ENCODE measurements at places on chromosomes 3 and 15.

- DNase-seq, result no peak
Measured at GRCh38 chr3:41097896-41098496, 101.3 kb upstream of the CTNNB1 start.

DNA sequence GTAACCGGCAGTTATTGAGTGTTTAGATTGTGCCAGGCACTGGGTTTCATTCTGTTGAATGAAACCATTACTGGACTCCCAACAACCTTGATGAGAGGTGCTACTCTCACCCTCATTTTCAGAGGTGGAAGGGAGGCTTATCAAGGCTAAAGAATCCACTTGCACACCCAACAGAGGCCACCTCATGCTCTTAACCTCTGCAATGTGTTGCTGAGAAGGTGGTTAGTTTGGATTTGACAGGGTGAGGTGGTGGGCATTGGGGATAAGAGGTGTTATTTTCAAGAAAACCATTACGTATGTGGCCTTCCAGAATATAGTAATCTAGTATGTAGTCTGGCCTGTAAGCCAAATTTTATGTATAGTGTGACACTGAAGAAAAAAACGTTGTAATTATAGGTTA is 73.1 kb downstream of the FHIT start:
- DNase-seq, result no peak

DNA sequence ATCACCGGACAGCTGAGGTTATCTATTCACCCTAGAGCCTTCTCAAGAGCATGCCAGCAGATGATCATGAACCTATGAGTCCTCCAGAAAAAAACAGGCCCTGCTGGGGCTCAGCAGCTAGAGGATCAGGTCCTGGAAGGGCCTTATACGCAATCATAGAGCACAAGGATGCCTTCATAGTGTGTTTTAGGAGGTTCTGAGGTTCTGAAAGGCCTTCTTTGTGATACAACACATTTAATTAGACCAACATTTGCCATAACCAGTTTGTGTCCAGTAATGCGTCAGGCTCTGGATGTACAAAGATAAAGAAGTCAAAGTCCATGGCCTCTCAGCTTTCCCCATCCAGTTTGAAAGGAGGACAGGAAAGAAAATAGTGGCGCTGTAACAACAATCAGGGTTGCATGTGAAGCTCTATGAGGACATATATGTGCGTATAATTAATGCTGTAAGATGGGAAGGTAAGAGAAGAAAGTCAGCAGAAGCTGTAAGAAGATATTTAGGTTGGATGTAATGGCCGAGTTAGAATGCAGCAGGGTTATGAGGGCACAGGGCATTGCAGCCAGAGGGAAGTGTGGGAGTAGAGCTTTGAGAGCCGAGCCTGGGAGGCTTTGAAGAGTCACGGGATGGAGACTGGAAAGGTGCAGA is 302.6 kb upstream of the TBL1XR1 start:
- DNase-seq, result no peak

DNA sequence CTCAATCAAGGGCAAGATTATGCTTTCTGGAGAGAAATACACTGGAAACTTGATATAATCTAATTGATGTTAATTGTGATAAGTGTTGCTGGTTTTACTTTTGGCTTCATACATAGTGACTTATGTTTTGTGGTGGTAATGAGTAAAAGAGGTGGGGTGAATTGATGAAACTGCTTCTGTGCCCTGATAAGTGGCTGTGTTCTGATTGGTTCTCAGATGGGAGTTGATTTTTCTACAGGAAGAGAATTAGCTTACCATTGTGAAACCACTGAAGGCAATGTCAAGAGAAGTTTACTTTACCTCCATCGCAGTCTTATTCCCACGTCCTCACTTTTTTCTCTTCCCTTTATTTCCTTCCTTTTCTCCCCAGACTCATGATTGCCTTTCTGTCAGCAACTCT is 23.8 kb downstream of the TMEM45A start:
- no peak for DNase-seq

DNA sequence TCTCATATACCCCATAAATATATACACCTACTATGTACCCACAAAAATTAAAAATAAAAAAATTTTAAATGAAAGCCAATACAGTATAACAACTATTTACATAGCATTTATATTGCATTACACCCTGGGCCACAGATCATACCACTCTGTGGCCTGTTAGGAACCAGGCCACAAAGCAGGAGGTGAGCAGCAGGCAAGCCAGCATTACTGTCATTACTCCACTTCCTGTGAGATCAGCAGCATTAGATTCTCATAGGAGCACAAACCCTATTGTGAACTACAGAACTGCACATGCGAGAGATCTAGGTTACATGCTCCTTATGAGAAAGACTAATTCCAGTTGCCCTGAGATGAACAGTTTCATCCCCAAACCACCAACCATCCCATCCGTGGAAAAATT is 17.4 kb downstream of the FILIP1L start:
- DNase-seq, result no peak

GRCh38 chr15:61794276-61794675 is 266.0 kb downstream of the VPS13C start:
- DNase-seq, result no peak

GRCh38 chr15:26974120-26974780 is 3.3 kb downstream of the GABRG3 start:
- no peak for DNase-seq

DNA sequence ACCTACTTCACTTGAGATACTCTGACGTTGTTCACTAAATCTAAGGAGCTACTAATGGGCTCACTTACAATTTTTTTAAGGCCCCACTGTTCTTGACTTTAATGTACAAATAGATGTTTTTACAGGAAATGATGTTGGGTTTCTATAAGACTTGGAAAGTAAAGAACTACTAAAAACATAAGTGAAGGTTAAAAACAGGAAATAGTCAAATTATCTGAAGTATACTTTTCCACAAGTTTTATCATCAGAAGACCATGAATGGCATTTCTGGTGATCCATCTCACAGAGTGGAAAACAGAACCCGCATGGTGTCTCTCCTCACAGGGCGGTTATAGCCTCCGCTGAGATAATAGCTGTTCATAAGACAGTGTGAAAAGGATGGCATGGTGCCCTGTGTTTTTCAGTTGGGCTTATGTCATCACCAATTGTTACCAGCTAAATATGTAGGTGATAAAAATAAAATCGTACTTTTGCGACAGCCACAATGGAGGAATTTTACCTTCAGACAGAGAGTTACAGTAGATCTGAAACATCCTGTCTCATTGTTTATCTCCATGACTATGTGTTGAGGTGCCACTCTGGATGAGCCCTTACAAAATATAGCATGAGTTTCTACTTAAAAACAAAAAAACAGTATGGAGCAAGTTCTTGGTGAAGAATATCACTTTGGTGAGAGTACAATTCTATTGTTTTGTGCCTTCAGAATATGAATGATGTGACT is 462.4 kb downstream of the RAP2B start:
- DNase-seq, result no peak

DNA sequence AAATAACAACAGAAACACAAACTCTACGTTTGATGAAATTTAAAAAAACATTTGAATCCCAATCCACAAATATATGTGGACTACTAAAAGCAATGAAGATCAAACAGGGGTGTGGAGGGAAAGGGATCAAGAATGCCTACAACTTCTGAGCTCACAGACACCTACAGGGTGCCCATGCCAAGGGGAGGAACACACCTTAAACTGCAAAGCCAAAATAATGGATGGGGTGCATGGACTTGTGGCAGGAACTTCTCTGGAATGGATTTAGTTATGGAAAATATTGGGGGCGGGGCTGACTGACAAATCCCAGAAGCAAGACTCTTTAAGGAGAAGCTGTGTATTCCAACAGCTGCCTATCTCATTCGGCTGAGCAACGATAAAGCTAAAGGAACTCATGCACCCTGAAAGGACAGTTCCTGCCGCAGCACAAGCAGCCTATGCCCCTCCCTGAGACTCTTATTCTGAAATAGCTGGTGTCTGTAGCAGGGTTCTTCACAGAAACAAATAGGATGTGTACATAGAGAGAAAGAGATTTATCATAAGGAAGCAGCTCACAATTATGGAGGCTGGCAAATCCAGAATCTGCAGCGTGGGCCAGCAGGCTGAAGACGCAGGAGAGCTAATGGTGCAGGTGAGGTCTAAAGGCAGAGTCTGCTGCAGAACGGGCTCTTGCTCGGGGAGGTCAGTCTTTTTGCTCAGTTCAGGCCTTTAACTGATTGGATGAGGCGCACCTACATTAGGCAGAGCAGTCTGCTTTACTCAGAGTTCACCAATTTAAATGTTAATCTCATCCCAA is 24.5 kb upstream of the PLA2G4D start:
- DNase-seq, result no peak

- no peak for DNase-seq
Measured at GRCh38 chr3:183591881-183592521, 36.5 kb upstream of the KLHL6 start.

GRCh38 chr3:109806929-109807328 is 469.6 kb upstream of the DPPA4 start:
- DNase-seq, result peak; percentile 56

DNA sequence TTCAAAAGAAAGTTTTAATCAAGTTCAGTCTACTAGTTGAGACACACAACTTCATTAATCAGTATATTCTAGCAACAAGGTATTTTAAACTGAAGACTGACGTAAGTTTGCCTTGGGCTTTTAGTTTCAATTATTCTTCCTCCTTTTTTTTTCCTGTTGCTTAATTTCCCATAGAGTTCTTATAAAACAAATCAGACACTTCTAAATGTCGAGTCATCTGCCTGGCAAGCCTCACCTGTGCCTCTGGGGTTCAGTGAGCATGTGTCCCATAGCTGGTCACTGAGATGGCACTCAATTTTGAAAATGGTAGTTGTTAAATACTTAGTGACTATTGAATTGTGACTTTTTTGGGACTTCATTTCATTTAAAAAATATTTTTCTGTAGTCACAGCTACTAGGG is 27.4 kb downstream of the NKIRAS1 start:
- DNase-seq, result no peak

- DNase-seq, result no peak
Measured at GRCh38 chr3:163983940-163984339, 1094.4 kb downstream of the SI start.

DNA sequence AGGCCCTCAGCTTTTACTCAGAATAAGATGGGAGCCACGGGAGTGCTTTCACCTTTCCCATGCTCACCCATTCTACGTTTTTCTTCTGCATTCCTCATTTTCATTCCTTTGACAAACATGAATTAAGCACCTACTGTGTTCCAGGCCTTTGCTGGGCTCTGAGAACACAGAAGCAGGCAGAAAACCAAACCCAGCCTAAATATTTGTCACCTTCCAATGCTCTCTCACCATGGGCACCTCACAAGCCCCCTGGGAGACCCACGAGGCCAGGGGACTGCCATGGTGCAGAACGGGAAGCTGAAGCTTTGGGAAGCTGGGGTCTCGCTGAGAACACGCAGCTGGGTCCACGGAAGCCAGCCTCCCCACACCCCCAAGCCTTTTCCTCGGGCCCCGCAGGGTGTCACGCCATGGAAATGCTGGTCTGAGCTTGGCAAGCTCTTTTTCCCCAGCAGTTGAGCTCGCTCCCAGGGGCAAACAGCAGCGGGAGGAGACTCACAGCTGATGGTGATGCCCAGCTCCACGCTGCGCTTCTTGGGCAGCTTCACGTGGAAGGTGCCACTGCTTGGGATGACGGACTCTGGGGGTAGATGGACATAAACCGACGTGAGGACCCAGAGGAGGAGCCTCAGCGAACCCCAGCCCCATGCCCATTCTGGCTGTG is 27.7 kb downstream of the GRIP2 start:
- DNase-seq, result no peak

DNA sequence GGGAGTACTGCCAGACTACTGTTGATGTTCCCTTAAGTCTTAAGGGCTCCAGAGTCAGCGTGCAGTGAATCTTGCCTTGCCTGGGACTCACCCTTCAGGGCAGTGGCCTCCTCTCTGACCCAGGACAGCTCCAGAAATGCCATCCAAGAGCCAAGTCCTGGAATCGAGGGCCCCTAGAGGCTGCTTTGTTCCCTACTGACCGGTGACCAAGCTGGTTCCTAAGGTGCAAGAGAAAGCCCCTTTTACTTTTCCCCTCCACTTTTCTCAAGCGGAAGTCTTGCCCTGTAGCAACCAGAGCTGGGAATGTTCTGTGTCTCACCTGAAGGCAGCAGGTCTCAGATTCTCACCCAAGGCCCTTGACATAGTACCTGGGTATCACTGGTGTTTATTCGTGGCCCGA is 238.0 kb downstream of the DOCK3 start:
- DNase-seq, result no peak

GRCh38 chr15:48102167-48102566 is 18.6 kb upstream of the SLC24A5 start:
- no peak for DNase-seq

DNA sequence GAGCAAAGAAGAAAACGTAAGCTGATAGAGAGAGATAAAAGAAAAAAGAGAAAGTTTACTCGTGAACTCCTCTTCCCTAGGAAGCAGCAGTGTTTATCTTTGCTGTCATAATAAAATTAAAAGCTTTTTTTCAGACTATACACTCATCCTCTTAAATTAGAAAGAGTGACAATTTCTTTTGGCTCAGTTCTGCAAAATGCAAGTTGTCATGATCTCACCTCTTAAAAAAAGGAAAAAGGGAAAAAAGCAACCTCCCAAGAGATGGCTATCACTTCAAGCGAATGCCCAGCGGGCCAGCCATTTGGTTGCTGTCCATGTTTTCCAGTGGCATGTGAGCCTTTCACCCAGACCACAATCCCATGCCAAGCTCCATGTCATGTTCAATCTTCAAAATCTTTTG is 7.0 kb upstream of the THBS1 start:
- no peak for DNase-seq

- DNase-seq, result no peak
Measured at GRCh38 chr15:73001840-73002239, 50.4 kb upstream of the NEO1 start.

- no peak for DNase-seq
Measured at GRCh38 chr3:166993015-166993630, 387.0 kb downstream of the ZBBX start.

GRCh38 chr3:142394921-142395622 is 52.8 kb downstream of the XRN1 start:
- DNase-seq, result no peak

DNA sequence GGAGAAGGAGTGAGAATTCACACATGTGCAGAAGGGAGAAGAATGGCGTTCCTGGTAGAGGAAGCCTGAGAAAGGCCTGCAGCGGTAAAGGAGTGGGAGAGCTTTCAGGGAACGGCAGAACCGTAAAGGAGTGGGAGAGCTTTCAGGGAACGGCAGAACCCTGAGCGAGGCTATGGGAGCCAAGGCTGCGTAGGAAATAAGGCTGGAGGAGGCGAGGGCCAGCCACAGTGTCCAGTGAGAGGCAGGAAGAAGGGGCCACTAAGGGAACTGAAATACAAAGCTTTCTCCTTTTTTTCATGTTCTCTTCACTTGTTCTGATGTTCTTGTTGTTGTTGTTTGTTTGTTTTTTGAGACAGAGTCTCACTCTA is 41.6 kb downstream of the GOLGA6L10 start:
- no peak for DNase-seq

DNA sequence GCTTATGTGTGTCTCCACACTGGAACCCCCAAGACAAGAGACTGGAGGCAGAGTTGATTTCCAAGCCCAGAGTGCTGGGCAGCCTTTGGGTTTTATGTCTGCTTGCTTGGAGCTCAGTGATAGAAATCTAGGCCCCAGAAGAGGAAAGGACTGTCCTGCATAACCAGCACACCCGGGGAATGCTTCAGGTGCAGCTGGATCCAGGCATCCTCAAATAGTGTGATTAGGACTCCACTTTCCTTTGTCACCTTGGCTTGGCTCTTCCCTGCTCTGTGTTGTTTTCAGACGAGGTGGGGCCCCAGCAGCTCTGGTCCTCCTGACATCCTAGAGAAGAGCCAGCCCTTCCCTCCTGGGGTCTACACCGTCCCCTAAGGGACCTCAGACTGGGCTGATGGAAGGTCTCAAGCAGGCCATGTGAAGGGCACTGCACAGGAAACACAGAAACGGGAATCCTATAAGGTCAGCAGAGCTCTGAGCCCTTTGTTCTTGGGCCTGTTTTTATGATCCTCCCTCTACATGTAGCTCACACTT is 143.7 kb downstream of the TJP1 start:
- DNase-seq, result no peak

- no peak for DNase-seq
Measured at GRCh38 chr15:98715890-98716443, 67.6 kb downstream of the IGF1R start.
